ENCODE measurements at places on chromosomes 1 and 21. TPM values are rescaled to one million over a fixed set of nuclear protein-coding genes. Genes with fewer than 3 reads are reported as not detected.

Gene FCGR3B
- 203 TPM for total RNA-seq

Gene CDC42SE1
- total RNA-seq: 158 TPM

Gene LRP8
- 4.0 TPM for total RNA-seq

Gene FAM89A
- total RNA-seq: 36.7 TPM

Gene CFAP126
- total RNA-seq: not detected

Gene LDLRAD1
- not detected for total RNA-seq
